ENCODE measurements at places on chromosomes 16 and 17.
A peak's percentile ranks its signal among the peaks of the same experiment; 100 is the strongest.

DNA sequence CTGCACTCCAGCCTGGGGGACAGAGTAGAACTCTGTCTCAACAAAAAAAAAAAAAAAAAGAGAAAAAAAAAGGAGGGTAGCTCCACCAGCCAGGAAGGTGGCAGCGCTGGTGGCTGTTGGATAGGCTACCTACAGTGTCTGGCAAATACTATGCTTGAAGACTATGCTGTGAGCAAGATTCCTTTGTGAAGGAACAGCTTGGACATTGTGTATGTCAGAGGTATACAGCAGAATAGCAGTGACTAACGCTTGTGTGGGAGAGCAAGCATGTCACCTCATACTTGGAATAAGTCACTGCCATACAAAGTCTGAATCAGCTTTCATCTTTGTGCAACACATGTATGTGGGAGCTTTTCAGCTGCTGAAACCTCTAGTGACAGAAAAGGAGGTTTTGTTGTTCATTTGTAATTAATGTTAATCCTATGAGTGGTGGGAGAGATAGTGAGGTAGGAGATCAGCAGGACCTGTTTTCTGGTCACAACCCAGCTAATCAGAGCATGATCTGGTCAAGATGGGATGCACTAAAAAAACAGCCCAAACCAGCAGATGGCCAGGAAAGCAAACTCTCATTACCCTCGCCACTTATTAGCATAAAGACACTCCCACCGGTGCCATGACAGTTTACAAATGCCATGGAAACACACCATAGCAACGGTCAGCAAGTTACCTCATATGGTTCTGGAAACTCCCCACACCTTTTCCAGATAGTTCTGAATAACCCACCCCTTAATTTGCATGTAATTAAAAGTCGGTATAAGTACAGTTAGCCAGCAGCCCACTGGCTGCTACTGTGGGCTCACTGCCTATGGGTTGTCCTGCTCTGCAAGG, 6.8 kb upstream of the ITGAD start:
- no peaks in the 10 kb centered on the region for H3K36me3 ChIP-seq
- peak overlapping the region; percentile 10 for H3K27ac ChIP-seq
- no peak for DNase-seq
- H3K4me1 ChIP-seq, result peaks cover 11% of the 10 kb centered on the region

GRCh38 chr17:7081341-7082062, 1.5 kb upstream of the CLEC10A start:
- no peaks in the 10 kb centered on the region for H3K27me3 ChIP-seq
- no peaks in the 10 kb centered on the region for H3K4me1 ChIP-seq
- H3K27ac ChIP-seq, result no peak overlapping the region
- no peak overlapping the region for H3K4me3 ChIP-seq

- H3K4me1 ChIP-seq, result peaks cover 5% of the 10 kb centered on the region
- H3K27me3 ChIP-seq, result no peaks in the 10 kb centered on the region
- H3K4me3 ChIP-seq, result no peak overlapping the region
These were observed 21.6 kb upstream of the EVPL start for GRCh38 chr17:76048711-76049110.

GRCh38 chr16:7456211-7456610, 123.6 kb downstream of the RBFOX1 start:
- no peaks in the 10 kb centered on the region for H3K27me3 ChIP-seq
- no peaks in the 10 kb centered on the region for H3K4me1 ChIP-seq
- H3K27ac ChIP-seq, result no peak overlapping the region
- no peak for DNase-seq

GRCh38 chr16:2143878-2144485, 4.4 kb upstream of the RAB26 start:
- no peaks in the 10 kb centered on the region for H3K4me1 ChIP-seq
- no peaks in the 10 kb centered on the region for H3K27me3 ChIP-seq
- DNase-seq, result peak; percentile 57
- H3K4me3 ChIP-seq, result no peak overlapping the region

- H3K27me3 ChIP-seq, result no peaks in the 10 kb centered on the region
- peak overlapping the region; percentile 95 for H3K27ac ChIP-seq
- peaks cover 18% of the 10 kb centered on the region for H3K36me3 ChIP-seq
- no peak for DNase-seq
- peaks cover 33% of the 10 kb centered on the region for H3K4me1 ChIP-seq
- H3K4me3 ChIP-seq, result no peak overlapping the region
These were observed 47.1 kb downstream of the CMIP start for GRCh38 chr16:81491541-81492188.

GRCh38 chr17:32396343-32396742, 46.4 kb downstream of the ZNF207 start:
- H3K27me3 ChIP-seq, result no peaks in the 10 kb centered on the region
- no peak overlapping the region for H3K27ac ChIP-seq
- no peak for DNase-seq
- H3K36me3 ChIP-seq, result peaks cover 3% of the 10 kb centered on the region
- no peaks in the 10 kb centered on the region for H3K4me1 ChIP-seq
- H3K4me3 ChIP-seq, result no peak overlapping the region

DNA sequence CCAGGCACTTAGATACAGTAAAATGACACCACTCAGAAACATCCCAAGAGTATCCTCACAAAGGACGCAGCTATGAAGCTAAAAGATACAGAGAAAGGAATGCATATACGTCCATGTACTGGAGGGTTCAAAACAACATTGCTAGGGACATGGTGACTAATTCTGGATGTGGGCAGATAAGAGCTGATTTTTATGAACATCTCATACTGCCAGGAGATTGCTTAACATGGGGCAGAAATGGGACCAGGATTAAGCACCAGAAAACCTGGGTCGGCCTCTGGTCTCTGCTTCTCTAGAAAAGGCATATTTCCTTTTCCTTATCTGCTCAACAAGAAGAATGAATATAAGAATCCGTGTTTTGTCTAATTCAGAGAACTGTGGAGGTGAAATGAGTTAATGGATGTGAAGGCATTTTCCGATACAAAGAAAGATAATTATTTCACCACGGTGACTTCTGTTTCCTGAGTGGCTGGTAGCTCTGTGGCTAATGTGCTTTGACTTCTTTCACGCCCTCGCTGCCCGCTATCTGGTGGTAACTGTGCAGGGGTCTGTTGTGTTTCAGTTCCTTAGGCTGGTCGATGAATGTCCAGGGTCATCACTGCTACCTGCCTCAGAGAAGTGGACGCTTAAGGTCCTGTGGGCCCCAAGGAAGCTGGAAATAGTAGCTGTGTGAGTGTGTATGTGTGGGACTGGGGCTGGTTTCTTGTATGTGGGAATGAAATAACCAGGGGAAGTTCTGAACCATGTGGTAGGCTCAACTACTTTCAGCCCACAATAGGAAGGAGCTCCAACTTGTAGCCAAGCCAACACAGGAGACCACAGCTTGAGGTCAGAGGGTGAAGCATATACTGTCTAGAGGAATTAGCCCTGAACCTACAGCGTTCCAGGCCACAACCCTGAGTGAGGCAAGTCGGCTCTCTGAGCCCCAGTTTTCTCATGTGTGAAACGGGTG, 15.8 kb upstream of the CCL5 start:
- H3K36me3 ChIP-seq, result no peaks in the 10 kb centered on the region
- H3K27ac ChIP-seq, result no peak overlapping the region
- no peak overlapping the region for H3K4me3 ChIP-seq
- H3K4me1 ChIP-seq, result peaks cover 4% of the 10 kb centered on the region
- no peaks in the 10 kb centered on the region for H3K27me3 ChIP-seq

DNA sequence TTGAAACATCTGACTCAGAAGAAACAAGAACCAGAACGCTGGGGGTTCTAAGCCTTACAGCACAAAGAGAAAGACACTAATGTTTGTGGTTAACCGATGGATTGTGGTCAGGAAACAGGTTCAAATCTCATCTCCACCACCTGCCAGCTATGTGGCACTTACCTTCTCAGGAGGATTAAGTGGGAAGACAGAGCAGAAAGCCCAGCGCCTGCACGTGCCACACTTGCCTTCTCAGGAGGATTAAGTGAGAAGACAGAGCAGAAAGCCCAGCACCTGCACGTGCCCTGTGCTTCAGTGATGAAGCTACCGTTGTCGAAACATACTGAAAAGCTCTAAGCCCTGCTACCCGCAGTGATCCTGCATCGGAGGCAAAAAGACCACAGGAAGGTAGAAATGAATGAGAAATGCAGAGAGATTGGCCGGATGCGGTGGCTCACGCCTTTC, 90.6 kb downstream of the NXN start:
- peaks cover 9% of the 10 kb centered on the region for H3K36me3 ChIP-seq
- no peaks in the 10 kb centered on the region for H3K27me3 ChIP-seq
- no peak overlapping the region for H3K4me3 ChIP-seq
- H3K27ac ChIP-seq, result no peak overlapping the region
- no peak for DNase-seq
- peaks cover 11% of the 10 kb centered on the region for H3K4me1 ChIP-seq

GRCh38 chr16:10847176-10847575, 28.6 kb upstream of the TVP23A start:
- H3K27ac ChIP-seq, result no peak overlapping the region
- H3K4me1 ChIP-seq, result no peaks in the 10 kb centered on the region
- H3K27me3 ChIP-seq, result no peaks in the 10 kb centered on the region
- DNase-seq, result no peak
- no peak overlapping the region for H3K4me3 ChIP-seq

DNA sequence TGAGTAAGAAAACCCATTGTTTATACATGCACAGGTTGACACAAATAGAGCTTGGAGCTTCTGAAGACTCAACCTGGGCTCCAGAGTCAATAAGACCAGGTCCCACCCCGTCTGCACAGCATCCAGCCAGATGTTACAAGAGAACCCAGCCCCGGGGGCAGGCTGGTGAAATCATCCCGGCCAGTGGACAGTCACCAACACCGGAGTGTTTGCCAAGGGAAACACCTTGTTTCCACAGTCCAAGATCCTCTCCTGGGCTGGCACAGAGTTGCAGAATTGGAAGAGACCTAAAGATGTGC, 90.3 kb downstream of the RAB11FIP4 start:
- H3K36me3 ChIP-seq, result no peaks in the 10 kb centered on the region
- DNase-seq, result no peak
- H3K27ac ChIP-seq, result no peak overlapping the region
- no peaks in the 10 kb centered on the region for H3K27me3 ChIP-seq
- no peak overlapping the region for H3K4me3 ChIP-seq
- H3K4me1 ChIP-seq, result no peaks in the 10 kb centered on the region

DNA sequence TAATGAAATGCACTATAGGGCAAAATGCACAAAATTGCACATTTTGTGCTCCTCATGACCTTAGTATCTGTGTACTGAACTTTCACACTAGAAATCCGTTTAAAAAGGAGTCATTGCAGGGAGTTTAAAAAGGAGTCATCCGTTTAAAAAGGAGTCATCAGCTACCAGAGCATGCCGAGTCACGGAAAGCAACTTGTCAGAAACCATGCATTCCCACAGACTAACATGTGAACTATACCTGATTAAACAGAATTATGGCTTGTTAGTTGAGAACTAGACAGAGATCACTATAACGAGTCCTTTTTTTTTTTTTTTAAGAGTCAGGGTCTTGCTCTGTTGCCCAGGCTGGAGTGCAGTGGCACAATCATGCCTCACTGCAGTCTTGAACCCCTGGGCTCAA, 35.9 kb downstream of the SLC6A4 start:
- H3K4me1 ChIP-seq, result no peaks in the 10 kb centered on the region
- H3K4me3 ChIP-seq, result no peak overlapping the region
- no peaks in the 10 kb centered on the region for H3K27me3 ChIP-seq
- DNase-seq, result no peak
- H3K27ac ChIP-seq, result no peak overlapping the region

- H3K27ac ChIP-seq, result no peak overlapping the region
- H3K4me1 ChIP-seq, result no peaks in the 10 kb centered on the region
- H3K36me3 ChIP-seq, result peaks cover 44% of the 10 kb centered on the region
- no peak for DNase-seq
- no peak overlapping the region for H3K4me3 ChIP-seq
These were observed 33.8 kb downstream of the GTF3C1 start for GRCh38 chr16:27515874-27516353.

- H3K4me3 ChIP-seq, result no peak overlapping the region
- H3K4me1 ChIP-seq, result no peaks in the 10 kb centered on the region
- H3K27ac ChIP-seq, result no peak overlapping the region
- H3K36me3 ChIP-seq, result peaks cover 2% of the 10 kb centered on the region
- H3K27me3 ChIP-seq, result no peaks in the 10 kb centered on the region
- DNase-seq, result no peak
These were observed 55.0 kb upstream of the CLEC19A start for GRCh38 chr16:19230575-19230974.

DNA sequence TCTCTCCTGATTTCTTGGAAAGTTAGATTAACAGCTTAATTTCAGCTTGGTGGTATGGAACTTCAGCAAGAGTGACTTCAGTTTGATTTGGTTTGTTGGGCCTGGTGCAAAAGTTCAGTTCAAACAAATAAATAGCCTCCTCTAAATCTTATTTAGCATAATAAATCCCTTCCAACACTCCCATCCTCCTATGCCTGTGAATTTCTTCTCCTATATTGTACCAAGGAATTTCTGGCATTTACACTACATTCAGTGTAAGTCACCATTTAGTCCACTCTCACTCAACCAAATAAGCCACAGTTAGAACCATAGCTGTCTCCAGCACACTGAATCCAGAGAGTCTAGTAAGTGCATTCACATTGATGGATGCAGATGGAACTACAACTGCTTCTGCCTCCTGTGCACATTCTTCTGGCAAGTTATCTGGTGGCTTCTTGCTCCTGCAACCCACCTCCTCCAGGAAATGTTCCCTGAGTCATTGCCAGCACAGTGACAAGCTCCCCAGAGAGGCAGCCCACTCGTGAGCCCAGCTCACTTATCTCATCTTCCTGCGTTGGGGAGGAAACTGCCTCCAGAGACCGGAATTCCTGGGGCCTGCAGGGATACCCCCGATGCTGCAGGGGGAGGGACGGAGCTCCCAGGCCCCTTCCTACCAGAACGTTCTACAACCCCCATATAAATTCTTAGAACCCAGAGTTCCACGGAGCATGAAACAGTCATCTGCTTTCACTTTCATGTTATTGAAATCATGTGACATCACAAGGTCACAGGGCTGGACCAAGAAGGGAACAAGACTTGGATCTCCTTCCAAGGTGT, 318.3 kb downstream of the PHKB start:
- no peak overlapping the region for H3K4me3 ChIP-seq
- no peaks in the 10 kb centered on the region for H3K27me3 ChIP-seq
- no peaks in the 10 kb centered on the region for H3K36me3 ChIP-seq
- peaks cover 6% of the 10 kb centered on the region for H3K4me1 ChIP-seq
- no peak overlapping the region for H3K27ac ChIP-seq

- peaks cover 41% of the 10 kb centered on the region for H3K4me1 ChIP-seq
- no peaks in the 10 kb centered on the region for H3K27me3 ChIP-seq
- no peak overlapping the region for H3K4me3 ChIP-seq
- H3K36me3 ChIP-seq, result no peaks in the 10 kb centered on the region
These were observed 27.8 kb upstream of the CDR2 start for GRCh38 chr16:22402191-22402590.

DNA sequence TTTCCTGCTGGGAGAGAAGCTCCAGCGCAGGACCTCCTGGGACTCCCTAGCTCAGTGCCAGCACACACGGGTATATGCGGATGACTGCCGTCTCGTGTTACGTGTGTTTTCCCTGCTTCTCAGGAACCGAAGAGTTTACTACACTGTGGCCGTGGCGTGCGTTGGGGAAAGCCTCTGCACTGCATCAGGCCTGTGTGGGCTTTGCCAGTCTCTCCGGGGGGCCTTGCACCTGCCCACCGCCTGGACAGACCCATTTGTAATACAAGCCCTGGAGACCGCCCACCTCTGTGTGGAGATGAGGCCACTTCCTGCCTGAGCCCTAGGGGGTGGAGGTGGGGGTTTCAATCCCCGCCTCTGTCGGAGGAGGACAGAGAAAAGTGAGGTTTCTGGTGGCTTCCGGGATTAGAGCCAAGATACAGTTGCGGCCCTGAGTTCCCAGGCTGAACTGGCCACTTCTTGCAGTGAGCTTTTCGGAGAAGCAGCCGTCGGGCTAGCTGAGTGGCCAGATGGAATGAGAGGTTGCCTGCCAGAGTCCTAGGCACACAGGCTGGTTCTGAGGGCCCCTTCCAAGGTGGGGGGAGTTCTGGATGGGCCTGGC, 43.4 kb upstream of the GSE1 start:
- H3K4me3 ChIP-seq, result no peak overlapping the region
- H3K36me3 ChIP-seq, result no peaks in the 10 kb centered on the region
- H3K27me3 ChIP-seq, result no peaks in the 10 kb centered on the region
- no peaks in the 10 kb centered on the region for H3K4me1 ChIP-seq
- no peak overlapping the region for H3K27ac ChIP-seq
- DNase-seq, result no peak

Data from RWPE2 (cell line).